ENCODE measurements at places on chromosomes 13 and 19. TPM values are rescaled to one million over a fixed set of nuclear protein-coding genes. Genes with fewer than 3 reads are reported as not detected.
A peak's percentile ranks its signal among the peaks of the same experiment; 100 is the strongest.

- no peak for DNase-seq
Measured at GRCh38 chr13:113448545-113448884, 4.8 kb downstream of the ADPRHL1 start.

- DNase-seq, result no peak
Measured at GRCh38 chr13:80529734-80530133, 188.8 kb upstream of the SPRY2 start.

Gene TTC9B
- not detected for total RNA-seq

DNA sequence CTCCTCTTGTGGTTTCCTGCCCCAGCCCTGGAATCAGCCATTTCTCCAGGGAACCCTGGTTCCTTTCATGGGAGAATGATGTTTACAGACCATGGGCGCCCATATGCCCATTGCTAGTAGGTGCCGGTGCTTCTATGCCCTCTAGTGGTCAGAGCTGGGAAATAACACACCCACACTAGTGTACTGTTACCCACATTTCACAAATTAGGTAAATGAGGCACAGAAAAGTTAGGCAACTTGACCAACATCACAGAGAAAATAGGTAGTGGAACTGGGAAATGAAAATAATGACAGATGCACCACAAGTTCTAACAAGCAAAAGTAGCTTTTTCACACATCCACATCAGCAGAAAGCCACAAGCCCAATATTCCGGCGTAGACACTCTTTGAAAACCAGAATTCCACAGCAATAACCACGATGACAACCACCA is 1.3 kb upstream of the CEACAM3 start:
- DNase-seq, result peak; percentile 37

Gene GSX1
- not detected for total RNA-seq
